ENCODE measurements at places on chromosomes 2 and 18.

- no peaks in the 10 kb centered on the region for H3K27me3 ChIP-seq
- H3K4me3 ChIP-seq: no peak overlapping the region
- H3K27ac ChIP-seq: no peak overlapping the region
- no peaks in the 10 kb centered on the region for H3K4me1 ChIP-seq
These were observed 36.2 kb downstream of the MTCL1 start for GRCh38 chr18:8741532-8741931.

- no peak overlapping the region for H3K4me3 ChIP-seq
- no peak for DNase-seq
- H3K36me3 ChIP-seq: no peaks in the 10 kb centered on the region
- no peaks in the 10 kb centered on the region for H3K4me1 ChIP-seq
These were observed 78.0 kb upstream of the HPCAL1 start for GRCh38 chr2:10224734-10225133.

DNA sequence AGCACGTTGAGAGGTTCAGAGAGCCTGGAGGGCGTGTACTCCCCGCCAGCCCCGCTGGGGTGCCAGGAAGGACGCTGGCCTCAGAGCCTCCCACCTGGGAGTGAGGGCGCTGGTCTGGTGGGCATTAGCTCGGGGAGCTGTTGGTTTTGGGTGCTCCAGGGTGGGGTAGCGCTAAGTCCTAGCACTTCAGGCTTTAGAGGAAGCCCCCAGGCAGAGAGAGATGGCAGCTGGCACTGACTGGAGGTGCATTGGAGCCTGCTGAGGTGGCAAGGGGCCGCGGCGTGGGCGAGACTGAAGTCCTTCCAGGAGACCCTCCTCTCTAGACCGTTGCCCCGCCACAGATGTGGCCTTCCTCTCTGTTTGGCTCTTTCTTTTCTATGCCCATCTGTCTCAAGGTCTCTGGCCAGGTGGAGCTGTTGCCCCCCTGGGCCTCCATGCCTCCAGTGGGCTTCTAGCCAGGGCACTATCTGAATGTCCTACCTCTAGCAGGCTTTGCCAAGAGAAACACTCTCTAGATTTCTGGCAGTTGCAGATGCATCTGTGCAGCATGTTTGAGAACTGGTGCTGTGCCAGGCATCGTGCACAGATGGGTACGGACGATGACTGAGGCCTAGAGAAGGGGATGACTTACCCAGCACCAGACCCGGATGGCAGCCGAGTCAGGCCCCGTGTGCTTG, 6.6 kb downstream of the CAPN10 start:
- H3K36me3 ChIP-seq: peaks cover 9% of the 10 kb centered on the region
- peaks cover 5% of the 10 kb centered on the region for H3K4me1 ChIP-seq
- H3K4me3 ChIP-seq: no peak overlapping the region
- DNase-seq: no peak
- no peaks in the 10 kb centered on the region for H3K27me3 ChIP-seq

DNA sequence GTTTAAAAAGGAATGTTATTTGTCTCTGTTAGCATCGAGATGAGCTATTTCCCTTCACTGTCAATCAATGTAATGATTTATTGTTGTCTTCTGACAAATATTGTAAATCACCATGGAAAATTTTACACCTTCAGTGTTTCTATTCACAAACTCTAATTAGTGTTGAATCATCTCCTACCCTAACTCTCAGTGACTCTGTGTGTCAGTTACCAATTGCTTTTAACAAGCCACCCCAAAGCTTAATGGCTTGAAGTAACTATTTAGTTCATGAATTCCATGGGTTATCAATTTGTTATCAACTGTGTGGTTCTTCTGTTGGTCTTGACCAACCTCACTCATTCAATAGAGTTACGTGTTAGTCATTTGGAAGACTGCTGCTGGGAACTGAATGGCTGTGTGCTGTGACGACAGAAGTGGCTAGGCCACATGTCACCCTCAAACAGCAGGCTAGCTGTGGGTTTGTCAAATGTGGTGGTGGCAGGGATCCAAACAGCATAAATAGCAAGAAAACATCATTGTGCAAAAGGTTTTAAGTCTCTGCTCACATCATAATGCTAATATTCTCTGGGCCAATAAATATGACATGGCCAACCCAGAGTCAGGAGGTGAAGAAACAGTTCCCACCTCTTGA, 910.8 kb upstream of the CDH2 start:
- H3K4me3 ChIP-seq: no peak overlapping the region
- DNase-seq: no peak
- H3K27me3 ChIP-seq: no peaks in the 10 kb centered on the region
- no peaks in the 10 kb centered on the region for H3K4me1 ChIP-seq

- H3K4me1 ChIP-seq: no peaks in the 10 kb centered on the region
- no peak overlapping the region for H3K27ac ChIP-seq
- no peaks in the 10 kb centered on the region for H3K27me3 ChIP-seq
- no peak for DNase-seq
These were observed 1019.6 kb upstream of the PIK3C3 start for GRCh38 chr18:40935423-40935822.
